Activated CD4-positive, alpha-beta T cell treated with anti-CD3 and anti-CD28 coated beads, Interleukin-2, amount 10 ng/mL, durations not matched to agents 24 days and 14 days (primary cell): ENCODE measurements at places on chromosomes 3 and 15. TPM values are rescaled to one million over a fixed set of nuclear protein-coding genes. Genes with fewer than 3 reads are reported as not detected.

The SLCO2A1 gene
- not detected in 2 replicates for total RNA-seq

The NUP210 gene
- 164 and 169 TPM in 2 replicates for total RNA-seq

The SCN5A gene
- total RNA-seq: not detected in 2 replicates

The DNAH12 gene
- total RNA-seq: not detected in 2 replicates

The MYZAP gene
- not detected in 2 replicates for total RNA-seq

The LMOD3 gene
- total RNA-seq: not detected in 2 replicates

The SENP8 gene
- total RNA-seq: 1.5 and 1.7 TPM in 2 replicates

The ATP13A4 gene
- total RNA-seq: 0.88 and 2.1 TPM in 2 replicates

The PCCB gene
- total RNA-seq: 45.4 and 55.9 TPM in 2 replicates

The LDHAL6B gene
- not detected in 2 replicates for total RNA-seq

The SLC51A gene
- total RNA-seq: not detected in 2 replicates

The SELENOK gene
- total RNA-seq: 51.4 and 58.5 TPM in 2 replicates

The CHRM5 gene
- total RNA-seq: not detected in 2 replicates

The CCR8 gene
- total RNA-seq: 5.7 and 7.5 TPM in 2 replicates

The CCDC80 gene
- not detected in 2 replicates for total RNA-seq

The MINDY2 gene
- total RNA-seq: 10.1 and 10.9 TPM in 2 replicates

The LRRC31 gene
- total RNA-seq: not detected in 2 replicates

The C3orf49 gene
- not detected in 2 replicates for total RNA-seq

The ZDHHC23 gene
- 1.9 and 2.4 TPM in 2 replicates for total RNA-seq

The HTD2 gene
- total RNA-seq: 9.7 and 11.5 TPM in 2 replicates

The FAM3D gene
- not detected in 2 replicates for total RNA-seq

The CHRNA7 gene
- total RNA-seq: 0.12 TPM in 1 of 2 replicates, not detected in the other

The GNAT1 gene
- total RNA-seq: not detected in 2 replicates

The ROPN1 gene
- total RNA-seq: not detected in 2 replicates
